ENCODE measurements at places on chromosomes 7 and 10. TPM values are rescaled to one million over a fixed set of nuclear protein-coding genes. Genes with fewer than 3 reads are reported as not detected.

DNA sequence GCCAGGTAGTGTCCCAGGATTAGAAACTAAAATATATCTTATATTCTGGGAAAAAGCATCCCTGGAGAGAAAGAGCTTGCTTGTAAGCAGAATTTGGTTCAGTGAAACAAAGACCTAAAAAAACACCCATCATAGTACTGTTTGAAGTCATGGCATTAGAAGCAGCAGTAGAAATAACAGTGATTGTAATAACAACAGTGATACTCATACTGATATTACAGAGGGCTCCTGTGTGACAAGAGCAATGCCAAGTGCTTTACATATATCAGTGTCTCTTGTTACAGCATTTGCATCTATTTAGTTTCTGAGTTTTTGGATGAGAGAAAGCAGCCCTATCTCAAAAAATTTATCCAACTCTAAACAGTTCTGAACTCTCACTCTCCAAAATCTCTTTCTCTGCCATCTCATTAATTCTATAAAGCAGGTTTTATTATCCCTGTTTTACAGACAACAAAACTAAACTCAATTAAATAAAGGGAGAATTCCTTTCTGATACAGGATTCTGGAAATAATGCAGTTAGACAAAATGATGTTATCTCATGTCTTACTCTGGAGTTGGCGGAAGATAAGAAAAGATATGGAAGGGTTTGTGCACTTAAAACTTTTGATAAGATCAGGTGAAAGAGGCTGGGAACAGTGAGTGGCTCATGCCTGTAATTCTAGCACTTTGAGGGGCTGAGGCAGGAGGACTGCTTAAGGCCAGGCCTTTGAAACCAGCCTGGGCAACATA lies 146.5 kb upstream of the AOAH start:
- DNase-seq, result no peak

TMEM120A gene
- total RNA-seq, result 35.7 TPM

PIP4K2A gene
- 22.4 TPM for total RNA-seq

- DNase-seq, result no peak
These were observed 87.9 kb upstream of the KAT6B start for GRCh38 chr10:74738542-74738941.

GRCh38 chr10:61554925-61555324 lies 101.7 kb upstream of the TMEM26 start:
- no peak for DNase-seq

GHRHR gene
- not detected for total RNA-seq

GRCh38 chr10:14822879-14823755 lies 14.7 kb downstream of the CDNF start:
- no peak for DNase-seq

DNA sequence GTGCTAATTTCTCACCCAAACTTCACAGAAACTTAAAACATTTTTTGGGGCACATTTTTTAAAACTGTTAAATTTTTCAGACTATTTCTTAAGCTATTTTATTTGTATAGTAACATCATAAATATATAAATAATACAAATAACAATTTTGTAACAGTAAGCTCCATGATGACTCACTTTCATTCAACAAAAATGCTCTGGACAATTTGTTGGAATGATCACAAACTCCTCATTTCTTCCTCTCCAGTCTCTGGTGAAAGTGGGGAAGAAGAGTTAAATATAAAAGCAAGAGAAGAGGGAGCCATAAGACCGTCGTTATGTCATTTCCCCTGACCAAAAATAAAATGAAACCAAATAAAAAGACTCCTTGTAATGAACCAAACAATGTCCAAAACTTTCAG lies 162.4 kb downstream of the AGMO start:
- no peak for DNase-seq

DNA sequence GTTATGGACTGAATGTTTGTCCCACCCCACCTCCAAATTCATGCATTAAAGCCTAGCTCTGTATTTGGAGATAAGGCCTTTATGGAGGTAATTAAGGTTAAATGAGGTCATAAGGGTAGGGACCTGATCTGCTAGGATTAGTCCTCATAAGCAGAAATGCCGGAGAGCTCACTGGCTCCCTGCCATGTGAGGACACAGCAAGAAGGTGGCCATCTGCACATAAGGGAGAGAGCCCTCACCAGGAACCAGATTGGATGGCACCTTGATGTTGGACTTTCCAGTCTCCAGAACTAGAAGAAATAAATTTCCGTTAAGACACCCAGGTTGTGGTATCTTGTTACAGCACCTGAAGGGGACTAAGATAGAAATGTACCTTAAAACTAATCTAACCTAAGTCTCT lies 816.1 kb upstream of the C7orf33 start:
- no peak for DNase-seq

DNA sequence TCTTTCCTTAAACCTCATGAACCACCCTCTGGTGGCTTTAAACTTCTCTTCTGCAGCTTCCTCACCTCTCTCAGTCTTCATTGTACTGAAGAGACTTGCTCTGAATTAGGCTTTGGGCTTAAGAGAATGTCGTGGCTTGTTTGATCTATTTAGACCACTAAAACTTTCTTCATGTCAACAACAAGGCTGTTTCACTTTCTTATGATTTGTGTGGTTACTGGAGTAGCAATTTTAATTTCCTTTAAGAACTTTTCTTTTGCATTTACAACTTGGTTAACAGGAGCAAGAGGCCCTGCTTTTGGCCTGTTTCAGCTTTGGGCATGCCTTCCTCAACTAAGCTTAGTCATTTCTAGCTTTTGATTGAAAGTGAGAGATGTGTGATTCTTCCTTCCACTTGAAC lies 38.1 kb upstream of the CDHR3 start:
- DNase-seq, result no peak

DNA sequence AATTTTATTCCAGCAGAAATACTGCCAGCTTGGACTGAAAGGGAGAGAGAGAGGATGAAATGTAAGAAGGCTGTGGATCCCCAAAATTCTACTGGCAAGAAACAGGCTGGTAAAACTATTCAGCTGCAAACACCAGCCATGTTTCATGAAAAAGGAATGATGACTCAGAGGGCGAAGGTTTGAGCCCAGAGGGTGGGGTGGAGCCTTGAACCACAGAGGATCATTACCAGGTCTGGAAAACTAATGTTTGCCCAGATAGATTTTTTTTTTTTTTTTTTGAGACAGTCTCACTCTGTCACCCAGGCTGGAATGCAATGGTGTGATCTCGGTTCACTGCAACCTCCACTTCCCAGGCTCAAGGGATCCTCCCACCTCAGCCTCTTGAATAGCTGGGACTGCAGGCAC lies 41.7 kb upstream of the NRF1 start:
- no peak for DNase-seq

EIF3A gene
- 127 TPM for total RNA-seq

DNA sequence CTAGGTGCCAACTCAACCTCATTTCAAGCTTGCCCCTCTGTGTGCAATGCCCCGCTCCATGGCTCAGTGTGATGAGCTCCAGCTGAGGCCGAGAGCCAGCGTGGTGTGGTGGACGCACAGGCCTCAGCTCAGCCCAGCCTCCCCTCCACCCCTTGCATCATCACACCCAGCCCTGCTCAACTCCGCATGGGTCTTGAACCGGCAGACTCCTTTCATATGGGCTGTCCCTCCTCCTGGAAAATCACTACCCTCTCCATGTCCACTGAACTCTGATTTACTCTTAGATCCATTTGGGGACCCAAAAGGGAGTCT lies 16.6 kb upstream of the SLC18A3 start:
- no peak for DNase-seq

Data from progenitor cell of endocrine pancreas (in vitro differentiated cells).